ENCODE measurements at places on chromosomes 1 and 21.

DNA sequence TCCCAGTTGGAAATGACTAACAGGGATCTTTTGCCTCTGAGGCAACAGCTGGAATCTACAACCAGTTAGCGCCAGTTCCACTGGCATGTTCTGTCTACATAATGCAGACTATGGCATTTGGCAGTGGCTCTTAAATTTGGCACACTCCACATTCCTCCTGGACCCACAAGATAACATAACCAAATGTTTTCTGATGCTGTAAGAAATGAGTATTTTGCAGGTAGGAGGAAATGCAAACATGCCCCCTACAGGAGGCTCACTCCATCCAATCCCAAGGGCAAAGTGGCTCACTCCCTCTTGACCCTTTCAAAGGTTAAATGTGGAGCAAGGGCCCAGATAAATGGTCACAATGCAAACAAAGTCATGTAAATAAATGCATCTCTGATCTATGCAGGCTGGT lies 129.2 kb upstream of the PROX1 start:
- no peak for DNase-seq

- DNase-seq, result no peak
These were observed 30.2 kb upstream of the DISC1 start for GRCh38 chr1:231596337-231596791.

DNA sequence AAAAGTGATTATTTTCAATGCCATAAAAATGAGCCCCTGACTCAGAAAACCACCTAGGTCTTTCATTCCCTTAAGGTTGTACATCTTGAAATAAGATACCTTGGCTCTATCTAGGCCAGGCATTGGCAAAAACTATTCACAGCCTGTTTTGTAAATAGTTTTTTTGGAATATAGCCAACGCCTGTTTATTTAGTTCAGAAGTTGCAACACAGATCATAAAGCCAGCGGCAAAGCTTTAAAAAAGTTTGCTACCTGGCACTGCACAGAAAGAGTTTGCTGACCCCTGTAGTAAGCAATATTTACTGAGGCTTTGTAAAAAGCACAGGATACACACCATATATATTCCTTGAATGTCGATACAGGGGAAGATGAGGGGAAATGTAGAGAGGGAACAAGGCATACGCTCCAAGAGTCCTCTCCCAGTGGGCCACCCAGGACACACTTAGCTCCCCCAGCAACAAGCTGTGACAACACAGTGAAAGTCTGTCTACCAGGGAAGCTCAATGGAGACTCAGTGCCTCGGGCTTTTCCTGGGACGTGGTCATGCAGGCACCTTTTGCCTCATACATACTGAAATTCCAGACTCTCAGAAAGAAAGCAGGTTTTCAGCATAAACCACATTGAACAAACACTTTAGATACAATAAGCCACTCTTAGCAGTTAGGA lies 20.5 kb downstream of the TARBP1 start:
- DNase-seq, result no peak

GRCh38 chr1:37156646-37157045 lies 122.3 kb upstream of the GRIK3 start:
- DNase-seq, result no peak

GRCh38 chr1:92323473-92324453 lies 24.9 kb downstream of the RPAP2 start:
- DNase-seq, result no peak

GRCh38 chr1:118479351-118479750 lies 294.3 kb upstream of the SPAG17 start:
- DNase-seq, result no peak

DNA sequence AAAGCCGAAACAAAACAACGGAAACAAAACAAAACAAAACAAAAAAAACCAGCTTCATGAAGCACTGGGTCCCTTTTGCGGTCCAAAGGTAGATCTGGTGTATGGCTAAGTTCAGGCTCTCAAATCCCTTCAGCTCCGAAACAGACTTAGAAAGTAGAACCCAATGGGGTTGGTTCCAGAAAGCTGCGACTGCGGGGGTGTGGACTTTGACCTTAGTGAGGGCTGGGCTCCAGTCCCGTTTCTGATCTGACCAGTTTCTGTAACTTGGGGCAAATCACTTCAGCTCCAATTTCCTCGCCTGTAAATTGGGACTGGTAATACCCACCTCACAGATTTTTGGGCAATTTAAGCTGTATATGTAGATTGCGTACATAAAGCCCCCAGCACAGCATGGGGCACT lies 105.2 kb downstream of the ZSCAN20 start:
- DNase-seq, result no peak

- DNase-seq, result no peak
These were observed 187.1 kb downstream of the LMO4 start for GRCh38 chr1:87515781-87516180.

GRCh38 chr1:118253053-118253915 lies 68.3 kb upstream of the SPAG17 start:
- DNase-seq, result no peak

GRCh38 chr1:159055181-159055641 lies 21.4 kb downstream of the AIM2 start:
- DNase-seq, result no peak

DNA sequence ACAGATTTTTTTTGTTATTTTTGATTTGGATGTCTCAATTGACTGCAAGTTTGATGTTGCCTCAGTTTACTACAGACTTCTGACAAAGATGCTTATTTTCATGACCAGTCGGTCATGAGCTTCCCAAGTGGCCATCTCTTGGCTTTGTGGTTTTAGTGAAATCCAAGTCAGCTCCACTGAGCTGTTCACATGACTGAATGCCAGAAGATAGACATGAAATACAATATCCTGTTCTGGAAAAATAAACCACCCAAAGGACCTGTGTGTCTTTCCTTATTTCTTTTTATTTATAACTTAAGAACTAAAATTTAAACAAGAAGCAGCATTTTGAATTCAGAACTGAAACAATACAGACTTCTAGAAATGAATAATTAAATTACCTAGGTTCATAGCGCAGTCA lies 89.3 kb downstream of the HMCN1 start:
- no peak for DNase-seq

- no peak for DNase-seq
These were observed 15.3 kb downstream of the SPATA46 start for GRCh38 chr1:162361349-162361748.

GRCh38 chr1:157773493-157774350 lies 3.2 kb downstream of the FCRL2 start:
- DNase-seq, result no peak

DNA sequence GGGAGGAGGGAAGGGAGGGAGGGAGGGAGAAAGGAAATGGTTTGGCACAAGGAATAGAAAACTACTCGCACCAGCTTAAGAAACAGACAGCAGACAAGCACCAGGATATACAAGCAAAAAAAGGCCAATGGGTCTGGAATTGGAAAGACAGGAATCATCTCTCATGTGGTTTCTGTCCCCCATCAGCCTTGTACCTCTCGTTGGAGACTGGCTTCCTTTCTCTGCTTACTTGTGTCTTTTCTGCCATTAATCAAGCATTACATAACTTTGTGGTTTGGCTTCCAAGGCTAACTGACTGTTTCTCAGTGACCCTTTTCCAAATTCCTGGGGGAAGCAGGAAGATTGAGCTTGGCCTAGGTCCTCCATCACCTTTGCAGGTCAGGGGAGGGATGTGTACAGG lies 11.8 kb upstream of the RALGPS2 start:
- DNase-seq, result no peak

DNA sequence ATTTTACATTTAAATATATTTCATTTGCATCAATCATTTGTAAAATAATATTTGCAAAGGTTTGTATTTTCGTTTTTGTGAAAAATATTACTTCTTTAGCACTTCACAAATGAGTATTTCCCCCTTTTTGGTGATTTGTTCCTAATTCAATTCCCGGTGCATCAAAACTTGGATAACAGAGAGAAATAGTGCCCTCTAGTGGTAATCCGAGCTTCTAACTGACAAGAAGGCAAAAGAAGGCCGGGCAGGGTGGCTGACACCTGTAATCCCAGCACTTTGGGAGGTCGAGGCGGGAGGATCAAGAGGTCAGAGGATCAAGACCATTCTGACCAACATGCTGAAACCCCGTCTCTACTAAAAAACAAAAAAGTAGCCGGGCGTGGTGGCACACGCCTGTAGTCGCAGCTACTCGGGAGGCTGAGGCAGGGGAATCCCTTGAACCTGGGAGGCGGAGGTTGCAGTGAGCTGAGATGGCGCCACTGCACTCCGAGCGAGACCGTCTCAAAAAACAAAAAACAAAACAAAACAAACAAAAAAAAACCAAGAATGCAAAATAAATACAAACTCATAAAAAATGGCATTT lies 137.7 kb downstream of the COL11A1 start:
- DNase-seq, result no peak

DNA sequence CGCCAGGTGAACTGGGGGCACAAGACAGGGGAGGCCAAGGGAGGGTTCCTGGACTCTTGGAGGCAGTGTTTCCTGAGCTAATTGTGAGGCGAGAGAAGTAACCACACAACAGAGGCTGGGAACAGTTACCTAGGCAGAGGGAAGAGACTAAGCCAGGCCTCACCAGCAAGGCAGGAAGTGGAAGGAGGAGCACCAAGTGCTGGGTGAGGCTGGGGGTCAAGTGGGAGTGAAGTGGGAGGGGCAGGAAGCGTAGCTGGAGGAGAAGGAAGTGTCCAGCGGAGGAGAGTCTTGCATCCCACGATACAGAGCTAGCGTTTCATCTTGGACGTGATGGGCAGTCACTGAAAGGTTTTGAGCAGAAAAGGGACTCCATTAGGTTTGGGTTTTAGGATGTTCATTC lies 48.3 kb upstream of the CAPZB start:
- no peak for DNase-seq

DNA sequence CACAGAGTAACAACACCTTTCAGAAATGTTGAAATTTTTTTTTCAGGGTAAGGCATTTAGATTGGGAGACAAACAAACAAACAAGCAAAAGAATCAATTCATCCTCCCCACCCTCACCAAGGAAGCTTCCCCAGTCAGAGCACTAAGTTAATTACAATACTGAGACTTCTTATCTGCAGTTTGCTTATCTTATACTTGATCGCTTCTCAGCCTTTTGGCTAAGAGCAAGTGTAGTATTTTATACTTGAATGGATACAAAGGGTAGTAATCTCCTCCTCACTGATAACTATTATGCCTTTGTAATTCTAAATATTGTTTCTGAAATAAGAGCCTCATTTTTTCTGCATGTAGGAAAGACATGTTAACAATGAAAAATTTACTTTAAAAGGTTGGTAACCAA lies 54.4 kb downstream of the ADAMTS5 start:
- DNase-seq, result no peak

DNA sequence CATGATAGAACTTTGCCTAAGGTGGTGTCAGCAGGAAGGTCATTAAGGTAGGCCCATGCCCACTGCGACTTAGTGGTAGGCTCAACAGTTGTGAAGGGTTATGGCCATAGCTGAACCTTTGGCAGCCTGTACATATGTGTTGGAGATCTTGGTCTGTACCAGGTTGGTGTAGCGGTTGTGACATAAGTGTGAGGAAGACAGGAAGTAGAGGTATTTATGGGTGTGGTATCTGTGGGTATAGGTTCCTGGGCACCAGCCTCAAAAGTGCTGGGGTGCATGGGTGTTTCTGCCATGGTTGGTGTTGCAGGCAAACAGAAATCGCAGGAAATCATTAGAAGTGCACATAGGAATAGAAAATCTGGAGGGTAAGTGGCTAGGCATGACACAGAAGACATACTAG lies 18.6 kb upstream of the LRIF1 start:
- DNase-seq, result no peak

DNA sequence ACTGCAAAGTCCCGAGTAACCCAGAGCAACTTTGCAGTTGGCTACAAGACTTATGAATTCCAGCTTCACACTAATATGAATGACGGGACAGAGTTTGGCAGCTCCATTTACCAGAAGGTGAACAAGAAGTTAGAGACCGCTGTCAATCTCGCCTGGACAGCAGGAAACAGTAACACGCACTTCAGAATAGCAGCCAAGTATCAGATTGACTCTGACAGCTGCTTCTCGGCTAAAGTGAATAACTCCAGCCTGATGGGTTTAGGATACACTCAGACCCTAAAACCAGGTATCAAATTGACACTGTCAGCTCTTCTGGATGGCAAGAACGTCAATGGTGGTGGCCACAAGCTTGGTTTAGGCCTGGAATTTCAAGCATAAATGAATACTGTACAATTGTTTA lies 66.8 kb downstream of the ACBD6 start:
- no peak for DNase-seq

GRCh38 chr1:183235503-183235902 lies 49.4 kb downstream of the LAMC2 start:
- DNase-seq, result no peak

DNA sequence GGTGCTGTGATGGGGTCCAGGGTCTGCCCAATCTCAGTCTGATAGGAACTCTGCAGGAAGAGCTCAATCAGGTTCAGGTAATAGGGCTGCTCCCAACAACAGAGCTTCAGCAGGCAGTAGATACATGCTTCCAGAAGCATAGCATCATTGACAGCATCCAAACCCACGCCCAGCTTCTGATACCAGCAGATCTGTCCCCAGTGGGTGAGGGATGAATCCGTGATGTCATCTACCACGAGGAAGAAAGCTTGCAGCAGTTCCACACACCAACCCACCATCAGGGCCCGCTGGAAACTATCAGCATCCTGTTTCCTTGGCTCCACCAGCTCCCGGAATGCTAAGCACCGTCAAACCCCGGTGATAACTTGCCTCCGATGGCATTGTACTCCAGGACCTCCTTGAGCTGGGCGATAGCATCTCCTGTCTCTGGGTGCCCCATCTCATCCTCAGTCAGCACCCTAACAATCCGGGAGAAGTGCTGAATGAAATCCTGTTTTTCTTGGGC lies 14.7 kb downstream of the NEK2 start:
- DNase-seq, result no peak

GRCh38 chr1:86640161-86640670 lies 64.2 kb upstream of the SH3GLB1 start:
- no peak for DNase-seq

DNA sequence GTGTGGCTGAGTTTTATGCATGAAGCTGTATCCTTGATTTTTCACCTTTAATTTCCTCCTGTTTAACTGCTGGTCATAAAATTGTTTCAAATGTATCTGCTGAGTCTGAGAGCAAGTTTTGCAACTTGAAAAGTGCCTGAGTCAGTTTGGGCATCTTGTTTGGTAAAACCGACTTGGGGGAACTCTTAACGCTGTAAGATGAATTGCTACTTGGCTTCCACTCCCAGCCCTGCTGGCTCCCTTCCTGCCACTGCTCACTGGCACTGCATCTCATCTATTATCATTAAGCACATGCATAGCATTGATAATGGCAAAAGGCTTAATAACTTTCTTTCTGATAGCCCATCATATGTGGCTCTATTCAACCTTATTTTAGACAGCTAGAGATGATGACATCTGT lies 35.7 kb upstream of the FAM78B start:
- DNase-seq, result no peak

GRCh38 chr21:35511696-35512162 lies 462.6 kb upstream of the RUNX1 start:
- no peak for DNase-seq

Data from activated CD8-positive, alpha-beta memory T cell treated with anti-CD3 and anti-CD28 coated beads for 1 hour (primary cell).